ENCODE measurements at places on chromosomes 7 and 10.
A peak's percentile ranks its signal among the peaks of the same experiment; 100 is the strongest.

- DNase-seq = peak; percentile 77
Observed at GRCh38 chr10:28897617-28898464, 220.5 kb downstream of the BAMBI start.

- no peak for DNase-seq
Observed at GRCh38 chr7:85068799-85069198, 118.1 kb downstream of the SEMA3D start.

DNA sequence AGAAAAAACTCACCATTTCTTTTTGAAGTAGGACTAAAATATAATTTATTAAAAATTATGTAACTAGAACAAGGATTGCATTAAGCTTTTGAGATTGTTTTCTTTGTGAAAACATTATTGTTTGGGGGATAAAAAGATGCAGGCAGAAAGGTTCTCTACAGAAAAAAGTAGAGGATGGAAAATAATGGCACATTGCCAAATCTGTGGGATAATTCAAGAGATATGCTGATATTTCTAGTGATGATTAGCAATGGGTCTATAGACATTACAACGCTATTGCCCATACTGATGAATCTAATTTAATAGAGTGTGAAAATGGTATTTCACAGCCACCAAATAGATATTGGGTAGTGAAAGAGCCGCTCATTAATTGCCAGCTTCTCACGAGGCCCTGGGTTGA is 204.3 kb downstream of the RAPGEF5 start:
- no peak for DNase-seq

- DNase-seq = no peak
Observed at GRCh38 chr10:112313911-112314310, 30.7 kb downstream of the TECTB start.

- DNase-seq = peak; percentile 60
Observed at GRCh38 chr10:89283025-89283935, 18.6 kb upstream of the IFIT2 start.

All from Ammon's horn (tissue), 1 donor.